Activated CD8-positive, alpha-beta memory T cell treated with anti-CD3 and anti-CD28 coated beads for 48 hours (primary cell): ENCODE measurements at places on chromosomes 7 and 10.

DNA sequence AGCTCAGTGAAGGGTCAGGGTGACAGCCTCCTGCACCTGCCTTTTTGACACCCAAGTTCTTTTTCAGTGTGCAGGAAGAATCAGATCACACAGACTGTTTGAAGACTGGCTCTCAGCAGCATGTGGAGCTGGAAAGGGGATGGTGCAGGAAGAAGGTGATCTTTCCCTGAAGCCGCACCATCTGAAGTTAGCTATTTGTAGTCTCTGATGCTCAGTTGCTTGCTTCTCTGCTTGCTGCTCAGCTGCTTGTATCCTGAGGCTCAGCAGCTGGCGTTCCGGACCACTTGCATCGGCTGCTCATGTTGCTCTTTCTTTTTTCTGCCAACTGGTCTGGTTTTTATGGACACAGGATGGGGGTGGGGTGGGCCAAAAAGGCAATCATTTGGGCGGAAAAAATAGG lies 15.8 kb upstream of the DNMBP start:
- DNase-seq, result no peak

DNA sequence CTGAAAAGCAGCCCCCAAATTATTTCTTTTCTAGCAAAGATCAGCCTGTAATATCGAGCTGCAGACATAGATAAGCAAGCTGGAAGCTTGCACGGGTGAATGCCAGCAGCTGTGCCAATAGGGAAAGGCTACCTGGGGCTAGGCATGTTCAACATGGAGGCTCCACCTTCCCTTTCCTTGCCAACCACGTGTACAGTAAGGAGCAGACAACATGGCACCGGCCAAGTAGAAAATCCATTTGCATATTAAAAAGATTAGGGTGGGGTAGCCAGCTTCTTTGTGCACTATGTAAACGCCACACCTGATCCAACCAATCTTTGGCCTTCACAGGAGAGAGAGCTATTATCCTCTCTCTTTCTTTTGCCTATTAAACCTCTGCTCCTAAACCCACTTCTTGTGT lies 56.7 kb upstream of the SEPHS1 start:
- no peak for DNase-seq

DNA sequence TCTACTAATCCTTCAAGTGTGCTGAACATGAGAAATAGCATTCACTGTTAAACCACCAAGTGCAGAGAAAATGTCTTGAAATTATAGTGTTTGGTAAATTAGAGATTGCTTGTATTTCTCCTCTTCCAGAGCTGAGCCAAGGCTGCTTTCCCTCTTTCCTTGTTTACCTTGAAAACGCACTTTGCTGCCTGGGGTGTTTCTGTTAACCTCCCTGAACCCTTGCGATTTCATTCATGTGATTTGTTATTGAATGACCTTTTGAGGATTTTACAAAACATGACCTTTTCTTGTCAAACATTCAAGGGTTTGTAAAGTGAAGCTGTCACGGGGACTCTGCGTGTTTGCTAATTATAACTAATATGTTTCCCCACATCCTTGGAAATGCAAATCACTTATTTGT lies 169.4 kb downstream of the LRMDA start:
- DNase-seq, result no peak

DNA sequence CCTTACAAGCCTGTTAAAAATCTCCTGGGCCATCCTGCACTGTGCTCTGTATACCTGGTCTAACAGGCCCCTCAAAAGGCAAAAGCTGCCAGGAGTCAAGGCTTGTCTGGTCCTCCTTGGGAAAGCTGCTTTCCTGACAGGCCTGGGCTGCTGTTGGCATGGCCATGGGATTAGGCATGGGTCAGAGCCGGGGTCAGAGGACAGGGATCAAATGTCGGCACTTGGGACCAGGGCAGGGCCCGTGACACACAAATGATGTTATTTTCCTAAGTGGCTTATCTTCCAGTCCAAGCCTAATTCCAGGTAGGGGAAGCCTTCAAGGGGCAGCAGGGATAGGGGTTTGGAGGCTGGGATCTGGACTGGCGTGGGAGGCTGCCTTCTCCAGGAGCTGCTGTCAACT lies 191.5 kb upstream of the GPR26 start:
- DNase-seq, result no peak

GRCh38 chr7:66092654-66093053 lies 17.0 kb downstream of the ASL start:
- no peak for DNase-seq

- no peak for DNase-seq
Measured at GRCh38 chr7:1781369-1781768, 111.3 kb downstream of the ELFN1 start.

GRCh38 chr10:62183857-62184795 lies 84.5 kb downstream of the RTKN2 start:
- no peak for DNase-seq

- DNase-seq, result no peak
Measured at GRCh38 chr10:62244785-62245467, 23.7 kb downstream of the RTKN2 start.

GRCh38 chr10:1358860-1359625 lies 302.9 kb downstream of the WDR37 start:
- no peak for DNase-seq

DNA sequence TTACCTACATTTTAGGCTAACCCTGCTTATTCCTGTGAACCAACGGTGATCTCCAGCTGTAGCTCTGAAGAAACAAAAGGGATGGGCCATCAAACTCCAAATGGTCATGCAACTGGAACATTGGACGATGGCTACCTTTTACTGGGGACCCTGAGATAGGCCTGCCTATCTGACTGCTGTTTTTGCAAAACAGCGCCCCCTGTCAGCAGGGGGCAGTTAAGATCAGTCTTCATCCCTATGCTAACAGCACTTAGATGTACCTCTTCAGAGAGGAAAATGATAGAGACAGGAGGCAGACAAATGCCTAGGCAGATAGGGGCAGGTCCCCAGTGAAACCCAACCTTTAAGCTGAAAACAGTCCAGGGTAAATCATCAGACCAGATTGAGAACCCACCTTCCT lies 1085.4 kb upstream of the SORCS1 start:
- no peak for DNase-seq

GRCh38 chr7:20787660-20788419 lies 1.2 kb upstream of the SP8 start:
- DNase-seq, result no peak

DNA sequence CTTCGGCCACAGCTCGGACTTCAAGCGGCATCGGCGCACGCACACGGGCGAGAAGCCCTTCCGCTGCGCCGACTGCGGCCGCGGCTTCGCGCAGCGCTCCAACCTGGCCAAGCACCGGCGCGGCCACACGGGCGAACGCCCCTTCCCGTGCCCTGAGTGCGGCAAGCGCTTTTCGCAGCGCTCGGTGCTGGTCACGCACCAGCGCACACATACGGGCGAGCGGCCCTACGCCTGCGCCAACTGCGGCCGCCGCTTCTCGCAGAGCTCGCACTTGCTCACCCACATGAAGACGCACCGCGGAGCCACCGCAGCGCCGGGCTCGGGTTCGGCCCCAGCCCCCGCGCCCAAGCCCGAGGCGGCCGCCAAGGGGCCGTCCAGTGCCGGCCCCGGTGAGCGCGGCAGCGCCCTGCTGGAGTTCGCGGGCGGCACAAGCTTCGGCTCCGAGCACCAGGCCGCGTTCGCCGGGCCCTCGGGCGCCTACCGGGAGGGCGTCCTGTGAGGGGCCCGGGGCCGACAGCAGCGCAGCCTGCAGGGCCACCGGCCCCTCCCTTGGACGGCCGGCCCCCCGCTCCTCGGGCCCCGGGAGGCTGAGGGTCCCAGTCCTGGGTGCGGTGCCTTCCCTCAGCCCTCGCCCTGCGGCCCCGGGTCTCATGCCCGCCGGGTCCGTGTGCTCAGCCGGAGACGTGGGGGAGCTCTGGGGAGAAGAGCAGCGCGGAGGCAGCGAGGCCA lies 17.2 kb downstream of the ZNF316 start:
- DNase-seq, result no peak

- no peak for DNase-seq
Measured at GRCh38 chr10:72802332-72802731, 91.2 kb upstream of the OIT3 start.
